ENCODE measurements at places on chromosomes 4 and X.

GRCh38 chr4:75781305-75781704, 56.9 kb downstream of the USO1 start:
- no peak for DNase-seq

- DNase-seq = peak; percentile 70
Observed at GRCh38 chr4:185210102-185210981, 944 bp downstream of the SNX25 start.

GRCh38 chr4:40931238-40931637, 181.5 kb downstream of the NSUN7 start:
- DNase-seq = peak; percentile 22

DNA sequence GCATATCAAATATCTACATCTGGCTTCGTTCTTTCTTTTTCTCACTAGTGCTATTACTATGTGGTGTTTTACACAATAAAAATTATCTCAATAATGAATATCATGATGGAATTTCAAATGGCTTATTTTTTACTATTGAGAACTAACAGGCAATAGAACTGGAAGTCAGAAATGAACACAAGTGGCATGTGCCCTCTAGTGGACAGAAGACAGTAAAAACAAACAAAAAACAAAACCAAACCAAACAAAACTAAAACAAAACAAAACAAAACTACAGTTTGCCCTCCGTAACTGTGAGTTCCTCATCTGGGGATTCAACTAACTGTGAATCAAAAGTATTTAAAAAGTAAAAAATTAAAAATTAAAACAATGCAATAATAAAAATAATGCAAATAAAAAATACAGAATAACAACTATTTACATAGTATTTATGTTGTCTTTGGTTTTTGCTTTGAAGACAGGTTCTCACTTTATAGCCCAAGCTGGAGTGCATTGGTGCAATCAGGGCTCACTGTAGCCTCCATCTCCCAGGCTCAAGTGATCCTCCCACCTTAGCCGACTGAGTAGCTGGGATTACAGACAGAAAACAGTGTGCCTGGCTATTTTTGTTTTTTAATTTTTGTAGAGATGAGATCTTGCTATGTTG, 195.6 kb upstream of the TACR3 start:
- DNase-seq = peak; percentile 62

GRCh38 chr4:77699731-77700210, 94.2 kb downstream of the CXCL13 start:
- DNase-seq = peak; percentile 42

- DNase-seq = peak; percentile 73
Observed at GRCh38 chr4:90174621-90175023, 47.4 kb downstream of the CCSER1 start.

Measured in brain (organoid and tissue), 16 donors.